C1 segment of cervical spinal cord (tissue), 14 donors: ENCODE measurements at places on chromosomes 6 and 20.

DNA sequence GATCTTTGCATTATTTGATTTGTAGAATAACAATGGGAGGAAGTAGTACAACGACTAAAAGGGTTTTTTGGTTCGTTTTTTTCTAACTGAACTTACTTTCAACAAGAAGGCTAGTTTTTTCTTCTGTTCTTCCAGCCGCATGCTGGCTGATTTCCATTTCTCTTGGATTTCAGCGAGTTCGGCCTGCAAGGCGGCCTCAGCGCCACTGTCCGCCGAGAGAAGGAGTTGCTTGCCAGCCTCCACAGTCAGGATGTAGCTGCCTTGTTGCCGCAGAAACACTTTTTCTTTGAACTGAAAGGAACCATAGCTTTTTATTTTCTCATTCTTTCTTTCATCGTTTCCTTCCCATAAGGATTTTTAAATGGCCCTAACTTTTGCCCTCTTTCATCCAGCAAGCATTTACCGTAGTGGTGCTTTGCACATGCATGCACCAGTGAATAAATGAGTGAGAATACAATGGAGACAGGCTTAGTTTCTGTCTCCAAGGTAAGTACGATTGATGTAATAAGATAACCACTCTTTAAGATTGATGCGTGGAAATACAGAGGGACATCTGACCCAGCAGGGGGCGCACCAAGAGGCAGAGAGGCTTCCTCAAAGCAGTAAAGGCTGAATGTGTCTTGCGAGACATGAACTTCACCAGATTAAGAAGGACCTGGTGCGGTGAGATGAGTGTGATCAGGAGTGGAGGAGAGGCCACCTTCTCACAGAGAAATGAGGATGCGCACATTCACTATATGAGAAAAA, 398.8 kb downstream of the ESR1 start:
- no peak for DNase-seq

GRCh38 chr6:123702943-123703342, 66.2 kb upstream of the TRDN start:
- no peak for DNase-seq

- no peak for DNase-seq
These were observed 967.6 kb upstream of the GJE1 start for GRCh38 chr6:141165002-141165665.

- no peak for DNase-seq
These were observed 23.8 kb downstream of the VEGFA start for GRCh38 chr6:43793875-43794242.

DNA sequence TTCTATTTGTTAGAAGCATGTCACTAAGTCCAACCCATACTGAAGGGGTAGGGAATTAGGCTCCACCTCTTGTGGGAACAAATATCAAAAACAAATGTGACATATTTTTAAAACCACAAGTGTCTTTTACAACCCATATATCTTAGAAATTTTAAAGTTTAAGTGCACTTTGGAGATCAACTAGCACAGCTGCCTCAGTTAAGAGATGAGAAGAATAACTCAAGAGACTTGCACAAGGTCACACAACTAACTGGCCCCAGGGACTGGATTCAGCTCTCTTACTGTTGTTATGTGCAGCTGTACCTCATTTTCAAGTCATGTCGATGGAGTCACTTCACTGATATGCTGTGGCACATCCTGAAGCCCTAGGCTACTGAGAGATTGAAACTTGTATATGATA, 102.9 kb upstream of the BMP2 start:
- no peak for DNase-seq

GRCh38 chr6:168562576-168563151, 121.7 kb downstream of the SMOC2 start:
- DNase-seq, result no peak

DNA sequence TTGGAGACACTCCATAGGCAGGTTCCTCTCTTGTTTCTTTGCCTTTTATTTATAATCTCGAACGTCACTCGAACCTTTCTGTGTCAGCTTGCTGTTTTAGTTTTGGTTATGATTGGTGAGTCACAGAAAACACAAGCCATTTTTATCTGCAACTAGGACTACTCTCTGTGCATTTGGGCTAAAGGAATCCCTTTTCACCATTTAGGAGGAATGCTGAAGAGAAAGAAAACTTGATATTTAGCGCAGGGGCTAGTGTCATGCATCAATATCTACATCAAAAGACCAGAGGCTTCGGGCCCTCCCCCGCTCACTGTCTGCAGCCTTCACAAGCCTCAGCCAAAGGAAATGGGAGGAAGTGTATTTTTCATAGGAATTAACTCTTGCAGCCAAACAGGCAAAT, 507.8 kb upstream of the CITED2 start:
- DNase-seq, result no peak

DNA sequence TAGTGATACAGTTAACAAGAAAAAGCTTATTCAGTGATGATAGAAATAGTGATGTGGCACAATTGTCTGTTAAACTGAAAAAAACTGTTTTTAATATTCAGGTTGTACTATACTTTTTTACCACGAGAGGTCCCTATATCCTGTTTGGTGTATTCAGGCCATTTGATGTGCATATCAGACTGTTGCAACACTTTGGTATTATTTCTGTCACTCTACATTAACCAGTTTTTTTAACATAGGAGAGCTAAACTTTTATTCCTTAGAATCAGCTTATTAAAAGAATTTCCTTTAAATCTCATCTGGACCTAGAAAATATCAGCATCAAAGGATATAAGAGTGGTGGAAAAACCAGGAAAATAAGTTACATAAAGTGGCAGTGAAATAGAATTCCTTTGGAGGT, 36.8 kb downstream of the TSPYL4 start:
- DNase-seq, result no peak

GRCh38 chr20:51837436-51837835, 35.1 kb upstream of the SALL4 start:
- DNase-seq, result no peak

GRCh38 chr20:59017493-59018231, 1.6 kb upstream of the TUBB1 start:
- DNase-seq, result no peak

DNA sequence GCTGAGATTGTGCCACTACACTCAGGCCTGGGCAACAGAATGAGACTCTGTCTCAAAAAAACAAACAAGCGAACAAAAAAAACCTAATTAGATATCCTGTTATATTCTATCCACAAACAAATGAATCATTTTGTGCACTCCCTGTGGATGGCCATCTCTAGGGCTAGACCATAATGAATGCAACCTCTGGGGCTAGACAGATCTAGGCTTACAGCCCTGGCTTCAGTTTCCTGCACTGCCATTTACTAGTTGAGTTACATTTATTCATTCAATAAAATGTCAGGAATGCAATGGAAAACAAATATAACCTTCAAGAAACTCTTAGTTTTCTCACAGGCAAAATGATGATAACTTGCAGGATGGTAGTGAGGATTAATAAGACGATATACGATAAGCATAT, 6.6 kb upstream of the RNF8 start:
- DNase-seq, result no peak

DNA sequence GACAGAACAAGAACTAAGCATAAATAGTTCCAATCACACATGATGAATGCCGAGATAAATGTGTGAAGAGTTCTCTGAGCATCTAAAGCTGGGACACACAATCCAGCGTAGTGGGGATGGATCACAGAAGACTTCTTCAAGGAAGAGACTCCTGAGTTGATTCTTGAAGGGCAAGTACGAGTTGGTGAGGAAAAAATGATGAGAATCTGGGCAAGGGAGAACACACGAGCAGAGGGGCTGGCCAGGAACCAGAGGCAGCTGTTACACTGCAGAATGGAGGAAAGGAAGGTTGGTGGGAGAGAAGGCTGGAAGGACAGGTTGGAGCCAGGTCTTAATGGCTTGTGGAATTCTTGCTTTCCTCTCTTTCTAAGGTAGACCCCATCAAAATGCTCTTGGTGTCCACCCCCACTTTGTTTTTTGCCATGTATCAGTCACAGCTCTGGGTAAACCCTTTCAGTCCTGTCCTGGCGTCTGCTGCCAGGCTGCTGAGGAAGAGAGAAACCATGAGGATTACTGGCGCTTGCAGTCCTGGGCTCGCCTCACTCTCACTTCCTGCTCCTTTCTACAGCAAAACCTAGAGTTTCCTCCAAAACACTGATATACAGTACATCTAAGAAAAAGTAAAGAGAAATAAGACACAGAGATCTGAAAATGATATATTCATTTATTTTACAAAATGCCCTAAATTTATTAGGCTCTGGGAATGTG, 127.6 kb upstream of the FAM184A start:
- no peak for DNase-seq

DNA sequence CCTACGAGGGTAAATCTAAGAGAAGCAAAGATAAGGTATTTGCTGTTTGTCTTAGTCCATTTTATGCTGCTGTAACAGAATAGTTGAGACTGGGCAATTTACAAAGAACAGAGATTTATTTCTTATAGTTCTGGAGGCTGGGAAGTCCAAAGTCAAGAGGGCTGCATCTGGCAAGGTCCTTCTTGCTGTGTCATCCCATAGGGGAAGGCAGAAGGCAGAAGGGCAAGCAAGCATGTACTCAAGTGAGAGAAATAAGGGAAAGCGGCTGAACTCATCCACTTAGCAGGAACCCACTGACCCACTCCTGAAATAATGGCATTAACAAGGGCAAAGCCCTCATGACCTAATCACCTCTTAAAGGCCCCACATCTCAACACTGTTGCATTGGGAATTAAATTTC, 102.7 kb downstream of the AGPAT4 start:
- no peak for DNase-seq

GRCh38 chr20:44348168-44348659, 7.3 kb upstream of the HNF4A start:
- no peak for DNase-seq

- DNase-seq, result no peak
These were observed 23.5 kb downstream of the AMD1 start for GRCh38 chr6:110898111-110898510.

GRCh38 chr6:7542065-7542873, 798 bp downstream of the DSP start:
- no peak for DNase-seq
